ENCODE measurements at places on chromosomes 2 and 18.

DNA sequence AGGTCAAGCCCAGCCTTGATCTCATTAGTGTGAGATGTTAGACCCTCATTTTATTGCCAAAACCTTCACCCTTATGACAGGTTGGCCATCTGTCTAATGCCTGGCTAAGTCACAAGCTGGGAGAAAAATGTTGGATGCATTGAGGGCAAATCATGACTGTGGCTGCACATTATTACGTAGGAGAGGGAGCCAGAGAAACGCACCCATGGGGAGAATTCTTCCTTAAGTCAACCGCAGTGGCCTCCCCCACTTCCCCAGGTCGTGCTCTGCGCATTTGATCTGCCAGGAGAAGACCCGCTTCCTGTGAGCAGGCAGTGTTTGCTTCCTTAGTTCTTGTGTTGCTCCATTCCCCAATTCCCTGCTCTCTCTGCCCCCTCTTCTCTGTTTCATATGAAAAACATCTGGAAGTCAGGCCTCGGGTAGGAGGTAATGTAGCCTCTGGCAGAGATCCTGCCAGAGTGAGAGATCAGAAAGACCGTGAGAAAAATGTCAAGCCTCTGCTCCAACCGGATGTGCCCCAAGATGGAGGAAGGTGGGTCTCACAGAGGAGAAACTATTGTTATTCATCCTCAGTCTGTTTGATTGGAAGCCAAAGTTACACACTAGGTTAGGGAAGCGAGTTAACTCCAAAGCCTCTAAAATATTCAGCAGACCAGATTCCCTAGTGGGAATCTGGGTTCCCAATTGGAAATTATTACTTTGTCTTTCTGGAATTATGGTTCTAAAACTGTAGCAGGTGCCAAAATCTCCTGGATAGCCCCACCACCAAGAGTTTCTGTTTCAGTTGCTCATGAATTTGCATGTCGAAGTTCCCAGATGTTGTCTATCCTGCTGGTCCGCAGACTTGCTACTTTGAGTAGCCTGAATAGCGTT is 144.3 kb upstream of the PELI1 start:
- peaks cover 2% of the 10 kb centered on the region for H3K27me3 ChIP-seq
- no peak overlapping the region for H3K27ac ChIP-seq
- H3K4me3 ChIP-seq: no peak overlapping the region
- H3K36me3 ChIP-seq: no peaks in the 10 kb centered on the region

DNA sequence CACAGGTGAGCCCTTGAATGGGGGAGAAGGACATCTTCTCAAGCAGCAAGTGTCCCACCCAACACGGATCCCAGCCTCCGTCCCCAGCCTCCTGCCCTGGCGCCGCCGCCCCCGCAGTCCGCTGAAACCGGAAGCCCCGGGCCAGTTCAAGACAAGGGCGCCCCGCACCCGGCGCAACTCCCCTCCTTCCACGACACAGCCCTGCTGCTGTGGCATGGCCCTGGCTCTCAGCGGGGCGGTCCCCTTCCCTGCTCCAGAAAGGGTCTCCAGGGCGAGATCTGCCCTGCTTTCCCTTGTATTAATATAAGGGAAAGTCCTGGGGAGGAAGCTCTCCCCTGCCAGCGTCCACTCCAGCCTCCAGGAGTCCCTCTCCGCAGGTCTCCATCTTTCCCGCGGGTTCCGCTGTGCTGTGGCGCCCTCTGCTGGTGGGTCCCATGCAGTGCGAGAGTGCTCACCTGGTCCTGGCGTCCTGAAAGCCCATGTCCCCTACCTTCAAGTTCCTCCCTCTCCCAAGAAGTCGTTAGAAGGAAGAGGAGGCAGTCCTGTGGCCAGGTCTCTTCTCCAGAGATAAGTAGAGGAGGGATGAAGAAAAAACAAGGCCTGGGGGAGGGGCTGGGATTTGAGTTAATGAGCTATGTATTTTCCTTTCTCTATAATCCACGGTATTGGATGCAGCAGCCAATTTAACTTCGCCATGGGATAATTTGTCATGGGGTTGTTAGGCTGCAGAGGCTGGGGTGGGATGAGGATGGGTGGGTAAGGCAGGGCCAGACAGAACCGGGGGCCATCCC is 176.0 kb downstream of the SMAD2 start:
- peak; percentile 67 for DNase-seq
- H3K4me3 ChIP-seq: no peak overlapping the region
- H3K27ac ChIP-seq: no peak overlapping the region
- H3K27me3 ChIP-seq: peaks cover 18% of the 10 kb centered on the region

- H3K36me3 ChIP-seq: peaks cover 15% of the 10 kb centered on the region
- no peaks in the 10 kb centered on the region for H3K27me3 ChIP-seq
- H3K4me1 ChIP-seq: peaks cover 82% of the 10 kb centered on the region
- DNase-seq: no peak
- H3K4me3 ChIP-seq: no peak overlapping the region
- H3K27ac ChIP-seq: peak overlapping the region; percentile 39
Observed at GRCh38 chr2:47867205-47867604, 39.1 kb downstream of the FBXO11 start.

GRCh38 chr18:34938090-34938489 is 103.1 kb upstream of the MAPRE2 start:
- H3K4me3 ChIP-seq: no peak overlapping the region
- no peaks in the 10 kb centered on the region for H3K36me3 ChIP-seq
- peaks cover 15% of the 10 kb centered on the region for H3K27me3 ChIP-seq
- no peak for DNase-seq
- no peaks in the 10 kb centered on the region for H3K4me1 ChIP-seq

GRCh38 chr2:224444021-224444420 is 42.1 kb upstream of the FAM124B start:
- no peak overlapping the region for H3K27ac ChIP-seq
- no peak overlapping the region for H3K4me3 ChIP-seq

DNA sequence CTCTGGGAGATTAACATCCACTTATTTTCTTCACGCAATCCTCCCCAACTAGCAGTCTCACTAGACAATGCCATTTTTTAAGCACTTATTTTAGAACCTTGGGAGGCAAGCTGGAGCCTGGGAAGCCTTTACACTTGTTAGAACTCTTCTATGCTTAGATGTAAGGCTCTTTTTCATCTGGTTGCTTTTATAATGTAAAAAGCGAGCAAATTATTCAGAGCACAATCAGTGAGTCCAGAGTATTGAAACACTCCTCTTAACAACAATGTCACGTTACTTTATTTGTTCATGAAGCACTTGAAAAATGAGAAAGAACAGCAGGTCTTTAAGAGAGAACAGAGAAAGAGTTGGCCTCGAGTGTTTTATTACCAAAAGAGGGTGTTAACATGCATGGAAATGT is 84.1 kb upstream of the SLC8A1 start:
- H3K36me3 ChIP-seq: no peaks in the 10 kb centered on the region
- H3K4me3 ChIP-seq: no peak overlapping the region
- DNase-seq: no peak
- no peak overlapping the region for H3K27ac ChIP-seq
- no peaks in the 10 kb centered on the region for H3K27me3 ChIP-seq

GRCh38 chr18:75208155-75208835 is 644 bp downstream of the PTGR3 start:
- H3K4me1 ChIP-seq: peaks cover 43% of the 10 kb centered on the region
- peaks cover 5% of the 10 kb centered on the region for H3K27me3 ChIP-seq
- DNase-seq: peak; percentile 51
- peak overlapping the region; percentile 86 for H3K27ac ChIP-seq

DNA sequence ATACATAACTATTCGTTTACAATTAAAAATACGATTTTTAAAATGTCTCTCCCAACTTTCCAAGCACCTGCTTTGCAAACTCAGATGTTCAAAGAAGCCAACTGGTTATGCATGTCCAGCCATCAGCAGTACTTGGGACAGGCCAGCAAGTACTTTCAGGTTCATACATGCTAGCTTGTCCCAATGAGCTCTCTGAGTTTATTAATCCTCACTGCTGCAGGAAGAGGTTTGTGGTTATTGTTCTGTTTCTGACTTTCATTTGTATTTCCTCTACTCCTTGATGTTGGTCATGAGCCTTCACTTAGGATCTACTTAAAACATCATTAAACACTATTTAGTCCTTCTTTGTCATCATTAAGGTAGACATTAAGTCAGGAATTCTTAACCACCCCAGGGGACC is 374.1 kb downstream of the LRATD1 start:
- no peak overlapping the region for H3K4me3 ChIP-seq
- H3K4me1 ChIP-seq: peaks cover 4% of the 10 kb centered on the region
- no peak overlapping the region for H3K27ac ChIP-seq
- no peaks in the 10 kb centered on the region for H3K36me3 ChIP-seq
